Stimulated activated CD4-positive, alpha-beta T cell treated with anti-CD3 and anti-CD28 coated beads, TNF-alpha, amount 100 ng/mL, for 1 hour (primary cell): ENCODE measurements at places on chromosomes 5 and 9.

GRCh38 chr9:79946712-79947111, 374.9 kb downstream of the TLE4 start:
- DNase-seq: no peak

GRCh38 chr9:127525401-127526188, 74.3 kb downstream of the LRSAM1 start:
- no peak for DNase-seq

- DNase-seq: no peak
Measured at GRCh38 chr5:119333421-119333851, 22.4 kb upstream of the TNFAIP8 start.

DNA sequence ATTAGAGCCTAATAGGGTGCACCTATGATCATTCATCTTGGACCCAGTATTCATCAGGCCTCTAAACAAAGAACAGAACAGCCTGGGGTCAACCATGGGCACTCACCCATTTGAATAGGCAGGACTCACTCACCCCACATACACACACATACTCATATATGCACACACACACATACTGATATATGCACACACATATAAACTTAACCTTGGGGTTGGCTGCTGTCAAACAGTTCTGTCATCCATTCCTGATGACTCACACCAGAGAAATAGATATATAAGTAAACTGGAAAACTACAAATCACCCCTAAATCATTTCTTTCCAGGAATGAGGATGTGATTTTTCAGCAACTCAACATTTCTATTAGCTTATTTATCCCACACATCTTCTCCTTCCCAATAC, 51.3 kb downstream of the ARL15 start:
- no peak for DNase-seq

DNA sequence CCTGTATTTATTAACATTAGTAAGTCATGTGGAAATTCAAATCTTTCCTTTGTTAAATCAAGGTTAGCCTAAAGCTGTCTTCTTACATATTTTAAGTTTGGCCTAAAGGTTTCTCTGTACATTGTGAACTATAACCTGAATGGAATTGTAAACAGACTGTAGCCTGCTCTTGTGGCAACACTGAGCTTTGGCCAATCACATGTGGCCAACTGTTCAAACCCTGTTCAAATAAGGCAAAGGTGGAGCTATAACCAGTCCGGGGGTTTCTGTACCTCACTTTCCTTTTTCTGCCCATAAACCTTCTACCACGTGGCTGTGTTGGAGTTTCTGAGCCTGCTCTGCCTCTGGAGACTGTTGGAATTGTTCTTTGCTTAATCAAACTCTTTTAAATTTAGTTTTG, 3.3 kb upstream of the HAPLN1 start:
- DNase-seq: no peak

- no peak for DNase-seq
Measured at GRCh38 chr9:1917396-1917935, 97.7 kb upstream of the SMARCA2 start.

DNA sequence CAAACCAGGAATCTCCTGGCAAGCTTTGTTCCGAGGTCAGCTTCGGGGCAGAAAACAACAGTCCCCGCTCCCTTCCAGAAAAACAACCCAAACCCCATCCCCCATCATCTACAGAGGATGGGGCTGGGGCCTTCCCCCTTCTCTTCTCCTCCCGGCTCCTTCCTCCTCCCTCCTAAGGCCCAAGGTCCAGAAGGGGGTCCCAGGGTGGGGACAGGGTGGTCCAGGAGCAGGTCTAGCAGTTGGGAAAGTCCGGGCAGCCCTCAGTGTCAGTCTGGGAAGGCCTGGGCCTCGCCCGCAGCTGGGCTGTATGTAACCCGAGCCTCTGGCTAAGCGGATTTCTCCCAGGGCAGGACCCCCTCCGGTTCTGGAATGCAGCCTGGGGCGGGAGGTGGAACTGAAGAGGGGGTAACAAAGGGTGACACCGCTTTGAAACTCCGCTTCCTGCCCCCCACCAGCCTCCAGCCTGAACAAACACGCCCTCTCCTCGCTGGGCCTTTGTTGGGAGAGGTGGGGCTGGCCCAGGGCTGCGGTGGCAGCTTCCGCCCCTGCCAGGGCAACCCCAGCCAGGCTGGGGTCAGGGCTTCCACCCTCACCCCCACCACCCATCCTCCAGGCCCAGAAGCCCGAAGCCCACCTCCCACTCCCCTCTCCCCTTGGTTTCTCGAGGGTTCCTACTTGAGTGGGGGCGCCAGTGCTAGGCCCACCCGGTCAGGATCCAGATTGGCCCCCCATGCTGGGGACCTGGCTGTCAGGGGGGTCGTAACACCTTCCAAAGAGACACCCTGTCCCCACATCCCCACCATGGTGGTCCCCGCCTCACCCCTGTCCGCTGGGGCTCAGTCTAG, 63.5 kb downstream of the C9orf50 start:
- no peak for DNase-seq

DNA sequence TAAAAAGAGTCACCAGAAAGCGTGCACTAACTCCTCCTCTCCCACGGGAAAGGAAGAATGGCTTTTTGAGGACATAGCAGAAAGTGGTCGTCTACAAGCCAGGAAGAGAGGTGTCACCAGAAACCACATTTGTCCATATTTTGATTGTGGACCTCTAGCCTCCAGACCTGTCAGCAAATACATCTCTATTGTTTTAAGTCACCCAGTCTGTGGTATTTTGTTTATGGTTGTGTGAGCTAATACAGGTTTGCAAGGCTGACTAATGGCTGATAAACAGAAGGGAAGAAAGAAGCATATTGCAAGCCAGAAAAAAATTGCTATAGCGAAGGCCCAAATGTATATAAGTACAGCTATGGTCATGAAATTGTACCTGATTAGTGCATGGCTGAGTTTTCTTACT, 21.4 kb downstream of the WDR70 start:
- DNase-seq: no peak

DNA sequence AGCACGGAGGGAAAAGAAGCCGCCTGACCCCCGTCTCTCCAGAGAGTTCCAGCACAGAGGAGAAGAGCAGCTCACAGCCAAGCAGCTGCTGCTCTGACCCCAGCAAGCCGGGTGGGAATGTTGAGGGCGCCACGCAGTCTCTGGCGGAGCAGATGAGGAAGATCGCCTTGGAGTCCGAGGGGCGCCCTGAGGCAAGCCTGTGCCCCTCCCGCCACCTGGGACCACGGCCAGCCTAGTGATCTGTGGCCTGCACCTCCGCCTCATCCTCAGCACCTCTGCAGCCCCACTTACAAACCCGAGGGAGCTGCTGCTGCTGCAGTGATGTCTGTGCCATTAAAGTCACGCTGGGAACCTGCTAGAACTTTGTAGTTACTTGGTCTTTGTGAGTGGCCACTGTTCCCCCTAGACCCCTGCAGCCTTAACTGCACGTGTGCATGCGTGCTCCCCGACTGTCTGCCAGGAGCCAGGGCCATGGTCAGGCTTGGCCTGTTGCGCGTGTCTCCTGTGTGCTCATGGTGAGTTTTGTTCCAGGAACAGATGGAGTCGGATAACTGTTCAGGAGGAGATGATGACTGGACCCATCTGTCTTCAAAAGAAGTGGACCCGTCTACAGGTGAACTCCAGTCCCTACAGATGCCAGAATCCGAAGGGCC, 12.5 kb downstream of the SQSTM1 start:
- DNase-seq: no peak

- no peak for DNase-seq
Measured at GRCh38 chr5:110686270-110686669, 40.2 kb downstream of the TMEM232 start.

DNA sequence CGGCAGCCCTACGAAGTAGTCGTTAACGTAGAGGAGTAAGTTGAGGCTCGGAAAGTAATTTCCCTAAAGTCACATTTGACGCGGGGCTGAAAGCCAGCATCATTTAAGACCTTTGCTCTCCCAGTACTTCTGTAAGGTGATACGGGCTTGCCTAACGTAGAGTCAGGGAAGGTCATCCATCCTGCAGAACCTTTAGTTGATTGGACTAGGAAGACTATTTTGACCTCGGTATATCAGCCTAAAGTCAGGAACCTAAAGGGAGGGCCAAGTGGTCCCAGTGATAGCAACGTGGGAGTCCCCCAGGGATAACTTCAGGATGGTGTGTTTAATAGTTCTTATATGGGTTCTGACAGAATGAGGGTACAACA, 657 bp downstream of the NUP214 start:
- DNase-seq: no peak

GRCh38 chr5:74441616-74442015, 198.9 kb downstream of the ENC1 start:
- no peak for DNase-seq

GRCh38 chr5:145130996-145131395, 704.1 kb downstream of the PRELID2 start:
- no peak for DNase-seq

DNA sequence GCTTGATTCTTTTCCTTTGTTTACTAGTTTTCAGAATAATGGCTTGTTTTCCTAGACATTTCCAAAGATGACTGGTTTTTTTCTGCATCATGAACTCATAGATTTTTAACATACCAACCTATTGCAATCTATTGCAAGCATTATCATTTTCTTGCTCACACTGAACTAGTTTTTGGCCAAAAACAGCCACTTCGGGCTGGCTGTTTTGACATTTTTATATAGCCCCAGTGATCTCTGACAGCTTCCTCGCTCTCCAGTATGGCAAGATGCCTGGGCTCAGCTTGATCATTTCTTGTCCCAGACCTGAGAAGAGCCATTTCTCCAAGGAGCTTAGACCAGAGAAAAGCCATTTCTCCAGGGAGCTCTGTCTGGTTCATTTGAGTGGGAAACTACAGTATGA, 94.3 kb upstream of the MAMDC2 start:
- DNase-seq: no peak

- no peak for DNase-seq
Measured at GRCh38 chr9:94612071-94612470, 18.4 kb upstream of the FBP2 start.

GRCh38 chr5:157978061-157978460, 119.1 kb upstream of the CLINT1 start:
- DNase-seq: no peak

- no peak for DNase-seq
Measured at GRCh38 chr9:35397216-35397698, 92.7 kb upstream of the RUSC2 start.

GRCh38 chr5:77960305-77960704, 184.2 kb upstream of the TBCA start:
- no peak for DNase-seq
